Central memory CD8-positive, alpha-beta T cell (primary cell): ENCODE measurements at places on chromosomes 7 and 10.

- no peak for DNase-seq
These were observed 15.2 kb downstream of the GPR85 start for GRCh38 chr7:113071465-113071864.

DNA sequence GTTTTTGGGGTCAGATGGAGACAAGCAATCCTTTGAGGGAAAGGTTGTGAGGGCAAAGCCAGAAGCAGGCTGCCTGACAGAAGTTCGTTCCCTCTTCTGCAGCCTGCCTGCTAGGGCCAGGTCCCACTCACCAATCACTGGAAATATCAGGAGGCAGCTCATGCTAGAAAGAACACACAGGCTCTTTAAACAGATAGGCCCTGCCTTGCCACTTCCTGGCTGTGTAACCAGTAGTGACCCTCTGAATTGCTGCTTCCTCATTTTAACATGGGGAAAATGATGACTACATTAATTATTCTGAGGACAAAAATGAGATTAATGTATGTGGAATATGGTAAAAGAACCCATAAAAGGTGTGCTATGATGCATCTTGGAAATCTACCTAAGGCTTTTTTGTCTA lies 50.5 kb upstream of the MRLN start:
- no peak for DNase-seq

GRCh38 chr7:128405471-128406313 lies 4.1 kb downstream of the IMPDH1 start:
- no peak for DNase-seq

DNA sequence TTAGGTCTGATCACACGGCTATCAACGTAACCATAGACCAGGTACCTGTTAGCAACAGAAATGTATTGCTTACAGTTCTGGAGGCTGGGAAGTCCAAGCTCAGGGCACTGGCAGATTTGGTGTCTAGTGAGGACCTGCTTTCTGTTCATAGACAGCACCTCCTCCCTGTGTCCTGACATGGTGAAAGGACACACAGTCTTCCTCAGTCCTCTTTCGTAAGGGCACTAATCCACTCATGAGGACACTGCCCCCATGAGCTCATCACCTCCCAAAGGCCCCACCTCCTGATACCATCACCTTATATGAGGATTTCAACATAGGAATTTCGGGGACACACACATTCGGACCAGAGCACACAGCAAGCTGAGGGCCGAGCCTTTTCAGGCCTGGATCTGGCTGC lies 71.4 kb upstream of the BTBD16 start:
- DNase-seq = no peak

DNA sequence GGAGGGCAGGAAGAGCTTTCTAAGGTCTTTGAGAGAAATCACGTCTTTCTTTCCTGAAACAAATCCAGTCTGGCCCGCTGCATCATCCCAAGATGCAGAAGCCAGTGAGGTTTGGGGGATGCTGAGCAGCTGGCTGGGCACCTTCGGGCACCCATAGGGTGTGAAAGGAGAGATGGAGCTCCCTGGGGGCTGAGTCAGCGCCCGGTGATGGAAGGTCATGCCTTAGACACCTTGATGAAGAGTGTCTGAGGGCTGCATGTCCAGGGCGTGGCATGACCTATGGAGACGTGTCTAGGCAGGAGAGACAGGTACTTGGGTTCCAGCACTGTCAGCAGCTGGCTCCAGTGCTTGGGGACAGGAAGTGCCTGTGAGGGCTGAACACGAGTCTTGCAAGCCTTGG lies 88.3 kb downstream of the GOLGA7B start:
- DNase-seq = no peak

DNA sequence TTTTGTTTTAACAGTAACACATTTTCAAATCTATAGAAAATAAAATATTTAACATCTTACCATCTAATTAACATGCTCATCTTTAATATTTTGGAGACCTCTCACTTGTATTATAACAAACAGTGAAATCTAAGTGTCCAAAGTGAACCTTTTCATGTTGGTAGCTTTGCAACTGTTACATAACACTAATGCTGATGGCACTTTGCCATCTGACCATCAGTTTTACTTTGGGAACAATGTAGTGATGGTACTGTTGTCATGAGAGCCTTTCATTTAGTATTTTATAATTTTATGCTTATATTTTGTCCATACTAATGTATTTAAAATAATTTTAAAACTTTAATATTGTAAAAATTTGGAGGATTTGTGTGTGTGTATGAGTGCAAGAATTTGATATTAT lies 1017.0 kb upstream of the KCND2 start:
- DNase-seq = no peak

DNA sequence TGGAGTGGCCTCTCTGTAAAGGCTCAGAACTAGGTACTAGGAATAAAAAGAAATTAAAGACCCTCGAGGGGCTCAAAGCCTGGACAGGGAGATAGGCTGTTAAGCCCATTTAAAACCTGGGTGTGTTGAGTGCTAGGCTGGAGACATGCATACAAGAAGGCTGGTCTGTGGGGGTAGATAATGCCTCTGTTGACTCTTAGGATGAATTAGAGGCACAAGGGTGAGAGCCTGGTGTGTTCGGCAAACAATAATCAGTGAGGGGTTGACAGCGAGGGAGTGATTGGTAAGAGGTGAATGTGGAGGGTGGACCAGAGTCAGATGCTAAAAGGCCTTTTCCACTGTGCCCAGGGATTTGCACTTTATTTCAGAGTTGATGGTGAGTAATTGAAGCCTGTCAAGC lies 12.7 kb downstream of the GSTO2 start:
- no peak for DNase-seq

- peak; percentile 61 for DNase-seq
These were observed at the start of gene UBE2D1 for GRCh38 chr10:58334817-58335305. Gene UBE2D1 (plus strand): TSS chr10:58335006. CDS start chr10:58335202, 196 bp downstream.

DNA sequence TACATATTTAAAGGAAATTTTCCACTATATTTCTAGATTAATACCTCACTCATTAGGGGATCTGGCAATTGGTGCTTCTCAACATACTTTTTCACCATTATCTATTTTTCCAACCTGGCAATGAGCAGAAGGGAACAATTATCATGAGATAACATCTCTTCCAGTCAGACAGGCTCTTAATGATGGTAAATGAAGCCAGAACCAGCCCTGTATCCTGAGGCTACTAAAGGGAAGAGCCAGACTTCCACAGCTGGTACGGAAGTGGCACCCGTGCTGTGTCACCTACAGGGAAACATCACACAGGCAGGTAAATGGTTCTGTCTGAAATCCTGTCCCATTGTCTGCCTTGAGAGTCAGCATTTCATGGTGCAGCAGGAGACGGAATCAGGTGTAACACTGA lies 75.9 kb downstream of the ELMO1 start:
- no peak for DNase-seq

GRCh38 chr10:3827266-3827665 lies 42.3 kb upstream of the KLF6 start:
- no peak for DNase-seq

GRCh38 chr10:22704942-22705341 lies 9.4 kb downstream of the PIP4K2A start:
- no peak for DNase-seq

- DNase-seq = no peak
These were observed 530.6 kb downstream of the PHTF2 start for GRCh38 chr7:78329001-78329655.

GRCh38 chr10:56537984-56538383 lies 176.9 kb upstream of the ZWINT start:
- no peak for DNase-seq

- no peak for DNase-seq
These were observed 52.6 kb upstream of the DNAAF5 start for GRCh38 chr7:673681-674453.

- DNase-seq = no peak
These were observed 37.1 kb upstream of the COMTD1 start for GRCh38 chr10:75272896-75273295.

DNA sequence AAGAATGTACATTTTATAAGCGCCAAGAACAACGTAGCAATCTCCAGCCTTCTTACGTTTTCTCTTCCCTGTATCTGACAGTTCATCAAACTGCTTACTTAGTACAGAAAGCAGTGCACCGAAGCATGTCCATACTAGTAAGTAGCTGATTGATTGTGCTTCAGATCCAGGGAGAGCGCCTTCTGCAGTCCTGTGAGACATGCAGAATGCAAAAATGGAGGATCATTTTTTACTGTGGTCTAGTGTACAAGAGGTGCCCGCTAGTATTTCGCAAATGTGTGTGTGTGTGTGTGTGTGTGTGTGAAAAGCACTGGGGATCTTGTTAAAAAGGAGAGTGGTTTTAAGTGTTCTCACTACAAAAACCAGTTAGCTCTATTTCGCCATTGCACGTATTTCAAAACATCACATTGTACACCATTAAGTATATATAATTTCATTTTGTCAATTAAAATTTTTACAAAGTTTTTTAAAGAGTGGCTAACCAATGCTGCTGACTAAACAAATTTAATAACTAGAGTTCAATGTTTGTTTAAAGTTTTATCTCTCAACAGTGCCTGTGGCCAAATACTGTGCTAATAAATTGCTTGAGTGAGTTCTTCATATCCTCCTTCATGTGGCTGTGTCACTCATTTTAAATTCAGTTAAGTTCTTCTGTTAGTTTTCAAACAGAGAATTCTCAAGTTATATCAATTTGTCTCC lies 99.6 kb downstream of the ZMYND11 start:
- no peak for DNase-seq

- DNase-seq = no peak
These were observed 909.7 kb upstream of the AUTS2 start for GRCh38 chr7:68688416-68689086.

- no peak for DNase-seq
These were observed 248.2 kb downstream of the TCERG1L start for GRCh38 chr10:131063311-131063710.

DNA sequence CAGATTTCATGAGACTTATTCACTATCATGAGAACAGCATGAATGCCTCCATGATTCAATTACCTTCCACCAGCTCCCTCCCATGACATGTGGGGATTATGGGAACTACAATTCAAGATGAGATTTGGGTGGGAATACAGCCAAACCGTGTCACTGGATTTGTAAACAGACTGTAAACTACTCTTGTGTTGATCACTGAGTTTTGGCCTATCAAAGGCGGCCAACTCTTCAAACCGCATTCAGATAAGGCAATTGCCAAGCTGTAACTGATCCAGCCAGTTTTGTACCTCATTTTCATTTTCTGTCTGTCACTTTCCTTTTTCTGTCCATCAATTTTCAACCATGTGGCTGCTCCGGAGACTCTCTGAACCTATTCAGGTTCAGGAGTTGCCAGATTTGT lies 27.2 kb upstream of the PAPSS2 start:
- DNase-seq = no peak

GRCh38 chr10:35219891-35220890 lies 93.5 kb downstream of the CREM start:
- DNase-seq = no peak

DNA sequence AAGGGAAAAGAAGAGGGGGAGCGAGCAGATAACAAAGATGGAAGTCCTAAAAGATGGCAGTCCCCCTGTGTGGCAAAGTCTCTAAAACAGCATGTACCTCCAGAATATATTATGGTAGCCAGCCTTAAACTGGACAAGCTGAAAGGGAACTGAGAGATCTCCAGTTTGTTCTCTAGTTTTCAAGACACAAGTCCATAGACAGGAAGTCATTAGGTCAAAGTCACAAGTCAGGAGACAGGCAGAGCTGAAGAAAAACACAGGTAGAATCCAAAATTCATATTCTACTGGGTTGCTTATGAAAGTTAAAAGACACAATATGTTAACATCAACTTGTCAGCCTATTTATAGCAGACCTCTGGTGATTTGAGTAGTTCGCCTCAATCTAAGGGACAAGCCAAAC lies 38.7 kb downstream of the FAM107B start:
- DNase-seq = no peak

DNA sequence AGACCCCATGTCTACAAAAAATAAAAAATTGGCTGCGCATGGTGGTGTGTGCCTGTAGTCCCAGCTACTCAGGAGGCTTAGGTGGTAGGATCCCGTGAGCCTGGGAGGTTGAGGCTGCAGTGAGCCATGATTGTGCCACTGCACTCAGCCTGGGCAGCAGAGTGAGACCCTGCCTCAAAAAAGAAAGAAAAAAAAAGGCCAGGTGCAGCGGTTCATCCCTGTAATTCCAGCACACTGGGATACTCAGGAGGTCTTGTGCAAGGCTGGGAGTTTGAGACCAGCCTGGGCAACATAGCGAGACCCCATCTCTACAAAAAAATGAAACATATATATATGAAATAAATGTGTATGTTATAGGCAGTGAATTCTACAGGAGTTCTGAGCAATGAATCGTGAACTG lies 44.5 kb upstream of the UBE2H start:
- no peak for DNase-seq

DNA sequence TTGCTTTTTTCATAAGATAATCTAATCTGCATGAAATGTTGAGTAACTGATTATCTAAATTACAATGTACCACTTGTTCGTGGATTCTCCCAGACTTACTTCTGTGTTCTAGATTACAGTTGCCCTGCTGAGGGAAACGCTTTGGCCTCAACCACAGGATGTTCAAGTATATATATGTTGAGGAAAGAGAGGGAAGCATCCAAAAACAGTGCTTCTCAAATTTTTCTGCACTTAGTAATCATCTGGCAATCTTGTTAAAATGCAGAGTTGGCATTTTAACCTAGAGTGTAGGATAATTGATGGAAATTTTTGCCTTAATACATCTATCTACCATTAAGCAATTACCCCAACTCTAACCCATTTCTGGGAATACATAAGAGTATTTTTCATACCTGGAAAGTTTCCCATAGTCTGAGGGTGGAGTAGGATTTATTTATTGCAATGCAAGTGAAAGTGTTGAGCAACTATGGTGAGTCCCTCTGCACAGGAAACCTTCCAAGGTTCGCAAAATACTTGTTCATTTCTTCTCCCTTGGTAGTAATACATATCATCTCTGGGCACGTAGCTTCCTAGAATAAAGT lies 59.6 kb upstream of the C1GALT1 start:
- no peak for DNase-seq

DNA sequence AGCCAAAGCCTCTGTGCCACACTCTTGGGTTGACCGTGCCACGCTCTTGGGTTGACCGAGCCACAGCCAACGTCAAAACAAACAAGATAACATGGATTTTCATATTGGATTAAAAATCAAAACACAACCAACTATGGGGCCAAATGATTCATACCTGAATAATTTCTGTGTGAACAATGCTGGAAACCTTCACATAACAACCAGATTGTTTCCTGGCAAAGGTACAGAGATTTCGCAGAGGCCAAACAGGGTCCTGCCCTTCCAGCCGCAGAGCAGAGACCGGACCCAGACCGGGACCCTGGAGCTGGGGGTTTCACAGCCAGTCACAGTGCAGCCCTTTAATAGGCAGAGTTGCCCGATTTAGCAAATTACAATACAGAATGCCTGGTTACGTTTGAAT lies 40.5 kb downstream of the ITIH5 start:
- DNase-seq = no peak

GRCh38 chr10:88383276-88383675 lies 199.8 kb downstream of the RNLS start:
- no peak for DNase-seq

DNA sequence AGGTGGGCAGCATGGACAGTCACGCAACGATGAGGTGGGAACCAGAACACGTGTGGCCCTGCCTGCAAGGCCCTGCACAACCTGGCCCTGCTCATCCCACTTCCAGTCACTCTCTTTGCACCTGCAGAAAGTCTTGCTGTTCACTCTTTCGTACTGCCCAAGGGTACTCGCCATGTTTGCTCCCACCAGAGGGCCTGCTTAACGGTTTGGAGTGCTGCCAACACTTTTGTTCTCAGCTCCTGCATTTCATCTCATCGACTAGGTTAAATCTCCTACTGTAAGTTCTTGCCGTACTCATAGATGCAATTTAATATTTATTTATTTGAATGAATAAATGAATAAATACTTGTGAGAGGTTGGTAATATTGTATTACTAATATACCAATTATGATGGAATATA lies 315.3 kb downstream of the SDK1 start:
- DNase-seq = no peak

GRCh38 chr10:79248341-79249185 lies 98.7 kb upstream of the PPIF start:
- no peak for DNase-seq
